ENCODE measurements at places on chromosomes 1 and 21.

- DNase-seq: no peak
Observed at GRCh38 chr1:65371544-65371943, 48.9 kb upstream of the LEPR start.

- no peak for DNase-seq
Observed at GRCh38 chr1:7922301-7922700, 18.3 kb downstream of the TNFRSF9 start.

DNA sequence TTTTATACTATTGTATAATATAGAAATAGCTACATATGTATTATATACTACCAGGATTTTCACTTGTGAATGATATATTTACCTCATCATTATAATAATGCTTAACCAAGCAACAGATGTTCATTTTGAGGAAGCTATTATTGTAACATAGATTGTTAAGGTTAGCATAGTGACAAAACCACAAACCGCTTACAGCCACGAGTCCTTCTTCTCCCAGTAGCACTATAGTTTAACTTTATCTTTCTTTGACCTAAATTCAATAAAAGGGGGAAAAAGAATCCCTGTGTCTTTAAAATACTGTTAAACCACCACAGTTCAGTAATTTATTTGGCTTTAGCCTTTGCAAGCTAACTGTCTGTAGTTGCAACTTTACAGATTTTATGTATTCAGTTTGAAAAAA lies 1039.4 kb upstream of the B3GALT2 start:
- DNase-seq: no peak

GRCh38 chr1:45753248-45754037 lies 3.0 kb upstream of the IPP start:
- DNase-seq: no peak

- DNase-seq: no peak
Observed at GRCh38 chr1:68225781-68226180, 6.5 kb downstream of the WLS start.

DNA sequence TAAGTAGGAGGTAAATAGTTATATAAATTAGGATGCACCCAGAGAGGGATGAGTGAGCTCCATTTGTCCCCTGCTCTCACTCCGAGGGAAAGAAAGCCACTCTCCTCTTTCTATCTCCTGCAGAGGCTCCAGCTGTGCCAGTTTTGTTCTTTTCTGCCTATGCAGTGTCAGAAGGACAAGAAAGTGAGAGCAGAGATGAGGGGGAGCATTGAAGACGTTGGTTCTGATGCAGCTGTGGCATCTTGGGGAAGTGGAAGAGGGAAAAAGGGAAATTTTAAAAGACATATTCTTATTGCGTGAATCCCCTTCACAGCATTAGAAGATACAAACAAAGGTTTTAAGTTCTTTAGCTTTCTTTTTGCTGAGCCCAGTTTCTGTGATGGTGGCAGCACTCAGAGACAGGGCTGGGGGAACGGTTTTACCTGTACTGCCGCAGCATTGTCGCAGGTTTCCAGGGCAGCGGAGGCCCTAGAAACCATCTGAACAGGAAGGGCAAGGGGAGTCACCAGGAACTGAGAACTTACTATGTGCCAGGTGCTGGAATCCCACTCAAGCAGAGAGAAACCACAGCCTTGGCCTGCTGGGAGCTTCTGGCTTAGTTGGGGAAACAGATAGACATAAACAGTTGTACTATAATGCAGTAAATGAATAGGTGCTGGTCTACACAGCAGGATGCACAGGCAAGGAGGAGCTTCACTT lies 44.9 kb upstream of the USP24 start:
- no peak for DNase-seq

Data from T-helper 9 cell (primary cell).